ENCODE measurements at places on chromosomes 3 and 15.

- peak; percentile 73 for DNase-seq
Observed at GRCh38 chr15:75727851-75728715, 15.4 kb upstream of the CSPG4 start.

GRCh38 chr3:98626151-98626550, 32.7 kb upstream of the CPOX start:
- no peak for DNase-seq

DNA sequence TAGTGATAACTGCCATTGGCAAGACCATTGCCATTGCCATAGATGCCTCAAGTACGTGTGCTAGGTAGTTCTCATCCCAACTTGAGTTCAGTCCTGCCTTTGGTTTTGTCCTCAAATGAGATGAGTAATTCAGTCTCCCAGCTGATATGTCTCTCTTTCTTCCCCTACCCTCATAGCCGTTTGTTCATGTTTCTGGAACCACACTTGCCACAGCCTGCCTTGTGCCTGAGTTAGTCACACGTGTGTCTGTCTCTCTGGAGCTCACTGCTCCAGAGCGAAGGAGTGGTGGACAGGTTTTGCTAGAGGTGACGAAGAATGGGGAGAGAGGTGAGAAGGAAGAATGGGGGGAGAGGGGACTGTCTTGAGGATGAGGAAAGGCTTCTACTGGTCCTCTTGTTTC, 88.0 kb upstream of the IGF1R start:
- DNase-seq = no peak

GRCh38 chr3:79019137-79019923, 748.5 kb downstream of the ROBO1 start:
- DNase-seq = peak; percentile 91

- no peak for DNase-seq
Observed at GRCh38 chr3:188509316-188509715, 355.4 kb downstream of the LPP start.

GRCh38 chr15:34726406-34727100, 28.2 kb downstream of the GJD2 start:
- DNase-seq = no peak

GRCh38 chr3:33184863-33185262, 33.7 kb downstream of the SUSD5 start:
- no peak for DNase-seq

DNA sequence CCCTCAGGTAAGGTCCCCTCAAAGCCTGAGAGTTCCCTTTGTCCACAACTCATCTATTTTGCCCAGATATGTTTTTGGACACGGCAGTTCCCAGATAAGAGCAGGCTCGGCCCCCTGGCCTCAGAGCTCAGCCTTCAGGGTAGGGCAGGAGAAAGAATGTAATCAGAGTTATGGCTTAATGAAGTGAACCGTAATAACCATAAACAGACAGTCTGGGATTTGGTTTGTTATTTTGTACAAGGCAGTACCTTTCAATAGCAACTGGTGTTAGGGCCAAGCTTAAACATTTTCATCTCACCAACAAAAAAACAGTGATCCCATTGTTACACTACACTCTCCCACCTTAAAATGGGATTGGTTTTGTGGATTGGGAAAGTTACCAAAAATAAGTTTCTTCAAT, 12.2 kb upstream of the ALDH1A3 start:
- no peak for DNase-seq

- no peak for DNase-seq
Observed at GRCh38 chr3:15216501-15216900, 10.5 kb downstream of the CAPN7 start.

GRCh38 chr15:67085818-67086636, 20.6 kb downstream of the SMAD3 start:
- DNase-seq = no peak

- DNase-seq = no peak
Observed at GRCh38 chr3:63855333-63855940, 8.2 kb downstream of the THOC7 start.

- DNase-seq = no peak
Observed at GRCh38 chr3:133113526-133113925, 75.3 kb downstream of the TMEM108 start.

DNA sequence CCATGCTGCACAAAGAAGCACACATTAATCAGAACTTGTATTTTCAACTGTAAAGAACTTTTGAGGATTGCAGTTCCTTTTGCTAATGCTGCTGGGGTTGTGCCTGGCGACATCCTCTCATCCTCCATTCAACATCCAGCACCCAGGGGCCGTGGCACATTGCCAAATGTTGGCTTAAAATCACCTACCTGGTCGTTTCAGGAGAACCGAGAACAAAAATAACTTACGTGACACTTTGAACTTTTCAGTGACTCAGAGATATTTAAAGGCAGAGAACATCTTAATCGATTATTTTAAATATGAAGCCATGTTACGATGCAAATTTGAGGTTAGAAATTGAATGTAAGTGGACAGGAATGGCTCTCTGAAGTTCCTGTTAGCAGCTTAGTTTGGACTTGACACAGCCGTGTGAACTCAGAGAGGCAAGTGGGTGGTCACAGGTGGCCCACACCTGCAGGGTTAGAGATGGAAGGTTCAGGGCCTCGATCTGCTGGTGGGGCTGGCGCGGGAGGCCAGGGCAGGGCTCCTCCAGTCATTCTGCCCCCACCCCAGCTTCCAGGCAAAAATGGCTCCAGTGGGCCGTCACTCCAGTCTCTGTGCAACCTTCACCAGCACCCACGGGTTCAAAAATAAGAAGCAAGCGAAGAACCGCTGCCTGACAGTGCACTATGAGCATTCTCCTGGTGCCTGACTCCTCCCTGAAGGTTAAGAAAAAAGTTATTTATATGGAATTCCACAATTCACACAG, 12.2 kb downstream of the LRRK1 start:
- no peak for DNase-seq

GRCh38 chr3:148077318-148077923, 620.3 kb upstream of the AGTR1 start:
- DNase-seq = no peak

DNA sequence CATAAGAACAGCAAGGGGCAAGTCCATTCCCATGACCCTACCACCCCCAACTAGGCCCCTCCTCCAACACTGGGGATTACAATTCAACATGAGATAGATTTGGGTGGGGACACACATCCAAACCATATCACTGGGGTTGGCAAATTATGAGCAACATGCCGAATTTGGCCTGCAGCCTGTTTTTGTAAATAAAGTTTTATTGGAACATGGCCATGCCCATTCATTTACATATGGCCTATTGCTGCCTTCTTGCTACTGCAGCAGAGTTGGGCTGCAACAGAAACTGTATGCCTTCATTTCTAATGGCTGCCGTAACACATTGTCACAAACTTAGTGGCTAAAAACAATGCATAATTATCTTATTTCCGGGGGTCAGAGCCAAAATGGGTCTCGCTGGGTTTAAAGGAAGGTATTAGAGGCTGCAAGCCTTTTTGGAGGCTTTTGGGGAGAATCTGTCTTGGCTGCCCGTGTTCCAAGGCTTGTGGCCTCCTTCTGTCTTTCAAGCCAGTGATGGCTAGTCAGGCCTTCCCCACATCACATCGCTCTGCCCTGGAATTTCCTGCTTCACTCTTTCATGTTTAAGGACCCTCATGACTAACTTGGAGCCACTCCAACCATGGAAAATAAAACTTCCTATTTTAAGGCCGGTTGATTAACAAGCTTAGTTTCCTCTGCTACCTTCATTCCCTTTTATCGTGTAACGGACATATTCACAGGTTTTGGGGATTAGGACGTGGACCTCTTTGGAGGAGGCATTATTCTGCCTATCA, 428.5 kb upstream of the PROK2 start:
- no peak for DNase-seq

DNA sequence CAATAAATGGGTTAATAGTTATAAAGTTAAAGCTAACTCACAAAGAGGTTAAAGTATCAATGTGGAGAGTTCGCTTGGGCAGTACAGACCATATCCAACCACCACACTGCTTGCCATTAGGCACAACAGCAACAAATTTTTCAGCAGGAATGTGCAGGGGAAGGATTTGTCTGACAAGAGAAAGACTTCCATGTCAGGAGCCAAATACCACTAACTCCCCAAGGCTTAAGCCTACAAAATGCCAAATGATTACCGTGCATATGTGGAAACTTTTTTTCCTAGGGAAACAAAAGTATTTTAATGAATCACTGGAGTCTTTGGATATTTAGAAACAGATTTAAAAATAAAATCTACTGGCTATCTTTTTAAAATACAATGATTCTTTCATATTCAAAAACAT, 8.1 kb downstream of the VGLL3 start:
- no peak for DNase-seq

- no peak for DNase-seq
Observed at GRCh38 chr15:40034186-40034946, 4.6 kb downstream of the SRP14 start.

DNA sequence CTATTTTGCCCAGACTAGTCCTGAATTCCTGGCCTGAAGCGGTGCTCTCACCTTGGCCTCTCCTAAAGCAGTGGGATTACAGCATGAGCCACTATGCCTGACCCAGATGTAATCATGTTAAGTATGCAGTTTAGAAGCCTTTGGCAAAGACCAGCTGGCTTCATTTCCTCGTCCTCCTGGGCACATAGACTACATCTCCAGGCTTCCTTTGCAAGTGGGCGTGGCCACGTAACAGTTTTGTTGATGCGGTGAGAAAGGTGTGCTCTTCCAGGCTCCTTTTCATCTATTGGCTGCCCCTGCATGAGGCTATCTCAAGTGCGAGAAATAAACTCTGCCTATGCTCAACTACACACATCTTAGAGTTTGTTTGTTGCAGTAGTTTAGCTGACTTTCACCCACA, 13.0 kb downstream of the SV2B start:
- no peak for DNase-seq

DNA sequence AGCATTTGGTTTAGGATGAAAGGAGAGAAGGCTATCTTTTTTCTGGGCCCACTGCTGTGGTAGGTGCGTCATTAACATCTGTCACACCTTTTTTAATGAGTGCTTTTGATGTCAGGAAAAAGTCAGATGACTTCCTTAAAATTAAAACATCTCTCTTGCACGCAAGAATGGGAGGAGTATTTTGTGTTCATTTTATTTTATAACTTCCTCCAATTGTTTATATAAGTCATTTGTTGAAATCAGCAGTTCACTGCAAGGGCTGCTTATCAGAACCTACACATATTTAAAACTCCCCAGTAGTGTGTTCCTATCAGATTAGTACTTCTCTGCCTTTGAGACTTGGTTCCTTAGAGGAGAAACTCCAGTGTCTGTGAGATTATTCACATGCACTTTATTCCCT, 143.8 kb downstream of the NEO1 start:
- DNase-seq = no peak

- peak; percentile 10 for DNase-seq
Observed at GRCh38 chr3:123377243-123377740, 71.6 kb downstream of the ADCY5 start.

GRCh38 chr3:123392368-123392767, 56.5 kb downstream of the ADCY5 start:
- DNase-seq = no peak

GRCh38 chr3:10136426-10137005, 5.1 kb upstream of the VHL start:
- no peak for DNase-seq

- no peak for DNase-seq
Observed at GRCh38 chr3:107685383-107685782, 162.6 kb downstream of the BBX start.

DNA sequence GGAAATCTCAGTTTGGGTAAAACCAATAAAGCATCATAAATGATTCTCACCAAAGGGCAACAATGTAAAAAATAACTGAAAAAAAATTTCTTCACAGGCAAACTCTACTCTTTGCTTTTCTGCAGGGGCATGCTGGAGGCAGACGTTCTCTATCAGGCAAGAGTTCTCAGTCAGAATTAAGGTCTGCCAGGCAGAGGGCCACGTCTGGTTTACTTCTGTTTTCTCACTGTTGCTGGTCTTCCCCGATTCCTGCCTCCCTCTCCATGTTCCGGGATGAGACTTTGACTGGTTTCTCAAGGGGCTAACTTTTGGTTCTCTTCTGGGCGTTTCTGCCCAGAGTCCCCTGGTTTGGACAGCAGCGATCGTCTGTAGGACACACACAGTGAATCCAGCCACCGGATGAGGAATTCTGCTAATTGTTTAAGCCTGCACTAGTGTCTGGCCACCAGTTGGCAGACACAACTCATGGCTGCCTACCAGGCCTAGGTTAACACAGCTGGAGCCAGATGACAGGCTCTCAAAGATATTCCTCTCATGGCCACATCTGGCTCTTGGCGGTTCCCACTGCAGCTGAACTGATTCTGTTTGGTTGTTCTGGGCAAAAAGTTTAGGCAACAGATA, 273.1 kb downstream of the FOXP1 start:
- DNase-seq = no peak

- DNase-seq = no peak
Observed at GRCh38 chr3:171976526-171976925, 62.9 kb upstream of the FNDC3B start.

GRCh38 chr3:66577426-66578203, 76.8 kb upstream of the LRIG1 start:
- no peak for DNase-seq

DNA sequence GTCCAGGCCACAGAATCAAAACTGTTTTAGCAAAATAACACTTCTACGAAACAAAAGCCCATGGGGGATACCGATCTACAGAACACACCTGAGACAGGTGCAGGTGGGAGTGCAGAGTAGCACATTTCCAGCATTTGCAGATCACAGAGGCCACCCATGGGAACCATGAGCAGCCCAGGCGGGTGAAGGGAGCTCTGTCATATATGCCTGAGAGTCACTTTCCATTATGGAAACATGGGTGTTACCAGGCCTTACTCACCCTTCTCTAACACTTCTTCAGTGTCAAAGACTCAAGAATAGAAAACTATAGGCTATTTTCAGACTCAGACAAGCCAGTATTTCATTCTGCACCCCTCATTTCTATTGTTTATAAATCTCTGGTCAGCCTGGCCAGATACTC, 3.5 kb downstream of the PLA1A start:
- DNase-seq = no peak

GRCh38 chr3:116367761-116368395, 77.4 kb downstream of the LSAMP start:
- no peak for DNase-seq

- DNase-seq = no peak
Observed at GRCh38 chr3:136008732-136009470, 43.4 kb downstream of the PPP2R3A start.

DNA sequence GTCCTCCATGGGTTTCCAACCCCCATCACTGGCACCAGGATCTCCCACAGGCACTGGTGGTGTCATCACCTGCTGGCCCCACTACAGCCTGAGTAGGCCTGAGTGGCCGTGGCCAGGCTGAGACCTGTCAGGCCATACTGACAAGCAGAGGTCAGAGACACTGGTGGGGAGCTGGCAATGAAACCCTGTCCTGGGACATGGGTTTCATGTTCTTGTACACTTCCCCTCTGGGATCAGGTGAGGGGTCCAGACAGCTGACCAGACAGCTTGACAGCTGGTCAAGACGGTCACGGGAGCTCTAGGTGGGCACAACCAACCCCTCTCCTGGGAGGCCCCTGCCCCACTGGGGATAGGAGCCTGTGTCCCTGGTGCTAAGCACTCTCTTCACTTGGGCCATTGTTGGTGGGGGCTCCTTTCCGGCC, 13.1 kb downstream of the ZBTB47 start:
- DNase-seq = no peak

Data from right forelimb (tissue), 1 donor.